Thymus (tissue), 14 donors: ENCODE measurements at places on chromosomes 7 and 10.

DNA sequence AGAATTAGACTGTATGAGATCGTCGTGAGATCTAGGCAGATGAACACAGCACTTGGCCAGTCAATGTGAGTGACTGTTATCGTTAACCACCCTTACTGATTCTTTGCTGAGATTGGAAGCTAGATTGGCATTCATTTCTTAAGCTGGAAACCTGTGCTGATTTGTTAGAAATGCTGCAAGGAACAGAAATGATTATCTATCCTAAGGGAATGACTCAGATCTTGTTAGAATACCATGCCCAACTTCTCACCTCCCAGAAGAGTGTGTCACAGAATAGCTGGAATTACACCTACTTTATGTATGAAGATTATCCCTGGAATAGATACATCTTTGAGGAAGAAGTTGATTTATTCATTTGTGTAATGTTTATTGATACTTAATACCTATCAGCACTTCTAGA, 275.2 kb downstream of the AUTS2 start:
- DNase-seq = no peak

GRCh38 chr10:6091630-6092029, 2.8 kb downstream of the RBM17 start:
- DNase-seq = no peak

DNA sequence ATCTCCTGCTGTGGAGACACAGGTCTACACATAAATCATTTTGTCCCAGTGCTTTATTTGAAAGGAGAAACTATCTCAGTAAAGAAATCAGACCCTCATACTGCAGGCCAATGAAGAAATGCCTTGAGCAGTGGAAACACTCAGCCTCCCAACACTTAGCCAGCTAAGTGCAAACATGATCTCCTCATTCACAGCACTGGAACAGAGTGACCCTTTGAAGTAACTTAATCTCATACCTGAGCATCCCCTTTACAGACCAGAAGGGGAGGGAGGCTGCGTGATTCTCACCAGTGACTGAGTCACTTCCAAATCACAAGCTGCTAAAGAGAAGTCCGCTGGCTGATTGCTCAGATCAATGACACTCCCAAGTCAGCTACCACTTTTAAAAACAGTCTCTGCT, 4.5 kb downstream of the CHST15 start:
- no peak for DNase-seq

DNA sequence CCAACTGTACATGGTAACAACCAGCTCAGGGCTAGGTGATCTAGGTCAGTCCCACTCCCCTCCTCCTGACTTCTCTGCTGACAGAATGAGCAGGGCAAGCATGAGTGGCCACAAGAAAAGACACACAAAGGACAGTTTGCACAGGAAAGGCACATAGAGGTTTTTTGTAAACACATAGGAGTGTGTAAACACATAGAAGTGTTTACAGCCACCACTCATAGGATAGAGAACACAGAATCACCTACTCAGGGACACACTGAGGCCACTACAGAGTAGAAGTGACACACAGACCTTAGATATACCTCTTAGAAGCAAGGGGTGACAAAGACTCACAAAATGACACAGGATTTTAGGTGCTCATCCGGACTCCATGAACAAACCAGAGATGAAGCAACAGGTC, 19.0 kb downstream of the NUDCD3 start:
- DNase-seq = no peak

- no peak for DNase-seq
Measured at GRCh38 chr7:151218170-151218569, 7.9 kb upstream of the H2BK1 start.

DNA sequence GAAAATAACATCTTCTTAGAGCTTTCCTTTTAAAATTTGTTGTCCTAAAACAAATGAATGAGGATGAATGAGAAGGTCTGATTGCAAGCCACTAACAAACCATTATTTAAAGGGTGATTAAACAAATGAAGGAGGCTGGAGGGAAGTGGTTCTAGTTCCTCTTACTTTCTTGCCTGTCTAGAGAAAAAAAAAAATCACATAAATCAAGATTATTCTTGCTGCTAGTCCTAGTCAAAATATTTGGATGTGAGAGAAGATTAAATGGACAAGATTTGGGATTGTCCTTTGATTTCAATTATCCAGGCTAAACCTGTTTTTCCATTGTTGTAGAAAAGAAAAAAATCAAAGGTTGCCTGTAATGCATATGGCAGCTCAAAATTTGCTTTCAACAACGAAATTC, 3.3 kb downstream of the SKAP2 start:
- no peak for DNase-seq

DNA sequence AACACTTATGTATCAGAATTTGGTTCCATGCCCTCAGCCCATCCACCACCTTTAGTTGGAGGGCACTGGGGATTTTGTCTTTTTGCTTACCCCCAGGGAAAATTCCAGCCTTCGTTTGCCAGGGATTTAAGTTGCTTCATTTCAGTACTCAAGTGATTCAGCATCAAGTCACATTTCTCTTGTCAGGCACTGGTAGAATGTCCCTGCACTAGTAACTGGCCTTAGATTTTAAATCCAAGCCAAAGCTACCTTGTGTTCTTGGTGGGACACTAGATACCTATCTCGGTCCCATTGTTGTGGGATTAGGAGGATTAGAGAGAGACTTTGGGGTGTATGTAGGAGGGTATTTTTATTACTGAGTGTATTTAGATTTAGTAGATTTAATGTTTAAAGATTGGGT, 613.1 kb downstream of the SUGCT start:
- DNase-seq = no peak

GRCh38 chr7:12013983-12014382, 182.0 kb upstream of the THSD7A start:
- DNase-seq = no peak

DNA sequence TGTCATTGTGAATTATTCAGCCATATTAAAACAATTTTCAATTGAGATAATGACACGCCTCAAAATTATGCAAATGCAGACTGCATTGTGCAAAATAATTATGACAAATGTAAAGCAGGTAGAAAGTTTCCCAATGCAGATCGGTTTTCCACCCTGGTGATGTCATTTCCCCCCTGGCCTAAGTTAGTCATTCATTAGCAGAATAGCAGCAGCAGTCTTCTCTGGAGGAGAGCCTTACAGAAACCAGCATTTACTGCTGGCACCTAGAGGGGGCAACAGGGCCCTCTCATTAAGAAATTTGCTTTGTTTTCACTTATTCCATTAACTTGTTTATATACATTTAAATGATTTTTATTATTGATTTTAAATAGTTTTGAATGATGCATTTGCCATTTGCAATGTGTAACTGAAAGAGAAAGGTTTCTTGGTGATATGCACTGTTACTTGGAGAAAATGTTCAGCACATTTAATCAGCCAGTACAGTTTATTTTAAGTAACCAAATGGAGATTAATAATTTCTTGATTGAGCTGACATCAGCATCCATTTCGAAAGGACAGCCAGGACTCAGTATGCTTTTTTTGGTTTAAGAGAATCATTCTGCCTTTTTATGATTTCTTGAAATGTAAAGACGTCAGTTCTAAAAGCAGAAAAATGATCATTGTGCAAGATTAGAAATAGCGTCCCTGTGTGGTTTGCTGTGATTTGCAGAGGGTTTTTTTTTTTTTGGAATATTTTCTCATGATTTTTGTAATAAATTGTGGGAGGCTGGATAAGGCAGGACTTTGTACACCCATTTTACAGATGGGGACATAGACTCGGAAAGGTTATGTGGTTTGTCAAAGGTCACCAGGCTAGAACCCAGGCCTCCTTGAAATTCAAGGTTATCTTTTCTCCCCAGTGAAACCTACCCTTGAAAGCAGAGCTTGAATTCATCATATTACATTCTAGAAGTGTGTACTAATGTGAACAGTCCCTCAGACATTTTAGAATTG, 3.5 kb downstream of the ARID5B start:
- DNase-seq = no peak

DNA sequence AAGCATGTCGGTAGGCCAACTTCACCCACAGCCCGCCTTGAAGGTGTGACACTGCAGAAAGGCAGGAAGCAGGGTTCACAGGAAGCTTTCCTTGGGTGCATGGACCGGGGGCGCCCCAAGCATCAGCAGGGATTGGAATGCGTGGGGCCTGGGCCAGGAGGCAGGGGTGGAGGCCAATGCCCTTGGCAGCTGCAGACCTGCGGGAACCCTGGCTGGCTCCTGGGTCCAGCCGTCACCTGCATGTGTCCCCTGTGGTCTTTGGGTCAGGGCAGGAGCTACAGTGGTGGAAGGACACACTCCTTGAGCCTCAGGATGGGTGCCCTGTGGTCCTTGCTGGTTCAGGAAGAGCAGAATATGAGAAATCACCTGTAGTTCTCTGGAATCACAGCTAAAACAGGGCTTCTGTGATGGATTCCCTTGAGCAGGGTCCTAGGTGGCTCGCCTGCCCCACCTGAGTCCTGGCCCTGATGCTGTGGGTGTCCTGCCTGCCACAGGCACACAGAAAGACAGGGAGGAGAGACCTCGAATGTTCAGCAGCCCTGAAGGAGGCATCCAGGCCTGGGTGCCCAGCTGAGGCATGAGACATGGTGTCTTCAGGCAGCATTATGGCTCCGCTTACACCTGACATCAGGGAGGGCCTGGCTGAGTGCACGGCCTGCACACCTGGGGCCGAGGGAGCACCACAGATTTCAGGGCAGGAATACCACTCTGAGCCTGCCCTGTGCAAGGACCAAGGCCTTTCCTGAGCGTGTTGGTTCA, 15.1 kb downstream of the ANTXRL start:
- DNase-seq = no peak

DNA sequence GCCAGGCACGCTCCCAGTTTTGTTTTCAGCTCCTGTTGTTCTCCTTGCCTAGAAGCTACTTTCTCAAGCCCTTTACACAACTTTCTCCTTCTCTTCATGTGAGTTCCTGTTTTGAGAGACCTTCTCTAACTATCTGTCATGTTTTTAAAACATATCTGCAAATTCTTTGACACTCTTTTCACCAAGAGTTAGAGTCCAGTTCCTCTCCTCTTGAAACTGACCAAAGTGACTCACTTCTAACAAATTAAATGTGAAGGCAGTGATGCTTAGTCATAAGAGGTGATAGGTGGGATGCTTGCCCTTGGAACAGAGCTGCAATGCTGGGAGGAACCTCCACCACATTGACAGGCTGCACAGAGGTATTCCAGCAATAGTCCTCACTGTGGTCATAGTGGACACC, 25.3 kb downstream of the ZSCAN25 start:
- DNase-seq = no peak

DNA sequence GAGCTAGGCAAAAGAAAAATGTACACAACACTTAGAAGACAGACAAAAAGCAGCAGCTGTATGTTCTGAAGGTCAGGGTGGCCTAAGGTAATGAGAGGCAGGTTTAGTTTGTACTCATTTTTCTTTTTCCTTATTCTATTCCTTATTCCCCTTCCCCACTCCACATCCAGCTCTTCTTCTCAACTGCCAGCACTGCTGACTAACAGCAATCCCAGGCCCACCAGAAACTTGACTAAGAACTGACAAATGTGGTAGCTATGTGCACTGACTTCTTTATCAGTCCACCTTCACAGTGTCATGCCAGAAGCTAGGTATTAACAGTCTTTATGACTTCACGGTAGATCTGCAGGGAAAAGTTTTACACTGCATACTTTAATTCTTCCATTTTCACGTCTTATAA, 6.1 kb downstream of the COPG2 start:
- DNase-seq = no peak

GRCh38 chr10:127945948-127946711, 39.2 kb downstream of the PTPRE start:
- DNase-seq = peak; percentile 51

- DNase-seq = no peak
Measured at GRCh38 chr7:122692769-122693309, 6.1 kb downstream of the RNF133 start.

GRCh38 chr10:26516540-26517101, 78.5 kb downstream of the APBB1IP start:
- no peak for DNase-seq

DNA sequence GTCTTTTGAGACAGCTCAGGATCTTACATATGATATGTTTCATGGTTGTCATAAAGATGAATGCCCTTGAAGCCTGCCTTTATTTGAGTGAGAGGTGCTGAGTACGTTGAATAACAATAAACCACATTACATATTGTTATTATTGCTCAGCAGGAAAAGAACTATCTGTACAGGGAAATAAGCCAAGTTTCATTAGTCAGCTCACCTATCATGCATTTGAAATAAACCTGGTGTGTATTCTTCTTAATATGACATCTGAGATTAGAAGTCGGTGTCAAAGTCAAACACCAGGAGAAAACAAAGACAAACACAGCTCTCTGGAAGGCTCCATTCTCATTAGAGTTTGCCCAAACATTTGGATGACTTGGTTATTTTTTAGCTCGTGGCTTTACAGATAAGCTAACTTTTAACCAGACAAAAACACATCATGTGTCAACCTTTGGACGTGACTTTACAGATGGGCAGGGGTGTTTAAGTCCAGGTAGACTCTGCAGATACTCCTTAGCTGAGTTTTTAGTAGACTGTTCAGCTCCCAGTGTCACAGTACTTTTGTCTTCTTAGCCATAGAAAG, 71.2 kb upstream of the AOAH start:
- no peak for DNase-seq

DNA sequence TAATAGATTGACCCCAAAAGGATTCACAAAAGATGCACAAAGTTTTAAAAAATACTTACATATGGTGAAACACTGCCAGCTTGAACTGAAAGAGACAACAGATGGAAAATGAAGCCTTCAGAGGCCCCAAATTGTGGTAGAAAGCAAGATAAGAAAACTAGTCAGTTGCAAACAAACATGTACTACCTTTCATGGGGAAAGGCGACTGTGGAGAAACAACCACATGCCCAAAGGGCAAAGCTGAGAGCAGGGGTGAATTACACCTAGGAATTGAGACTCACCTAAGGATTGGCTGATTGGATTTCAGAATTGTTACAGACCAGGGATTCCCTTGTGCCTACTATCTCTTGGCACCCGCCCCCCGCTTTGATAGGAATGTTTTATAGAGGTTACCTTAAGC, 13.1 kb downstream of the EPC1 start:
- DNase-seq = no peak

GRCh38 chr10:117967149-117967650, 79.5 kb downstream of the RAB11FIP2 start:
- no peak for DNase-seq

DNA sequence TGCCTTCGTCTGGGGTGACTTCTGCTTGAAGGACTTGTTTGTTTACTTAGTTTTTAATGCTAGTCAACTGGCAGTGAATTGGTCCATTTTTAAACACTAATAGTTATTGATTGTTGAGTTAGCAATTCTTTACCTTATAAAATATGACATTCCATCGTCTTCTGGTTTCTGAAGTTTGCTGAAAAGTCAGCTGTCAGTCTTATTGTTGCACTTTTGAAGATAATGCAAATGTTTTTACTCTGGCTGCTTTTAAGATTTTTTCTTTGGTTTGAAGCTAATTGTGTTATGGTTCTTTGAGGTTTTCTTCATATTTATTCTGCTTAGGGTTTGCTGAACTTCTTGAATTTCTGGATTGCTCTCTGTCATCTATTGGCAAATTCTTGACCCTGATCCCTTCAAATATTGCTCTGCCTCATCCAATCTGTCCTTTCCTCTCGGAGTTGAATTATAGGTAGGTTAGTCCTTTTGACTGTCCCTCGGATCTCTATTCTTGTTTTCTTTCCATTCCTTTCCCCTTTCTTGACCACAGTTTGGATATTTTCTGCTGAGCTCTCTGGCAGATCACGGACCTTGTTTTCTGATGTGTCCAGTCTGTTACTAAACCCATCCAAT, 24.2 kb downstream of the MGMT start:
- no peak for DNase-seq
